Activated T-helper 9 cell treated with anti-CD3 and anti-CD28 coated beads, Interleukin-2, amount 50 U/mL, for 16 hours (primary cell): ENCODE measurements at places on chromosomes 1 and 21.

- no peak for DNase-seq
These were observed 65.0 kb downstream of the LRRC40 start for GRCh38 chr1:70140343-70140742.

DNA sequence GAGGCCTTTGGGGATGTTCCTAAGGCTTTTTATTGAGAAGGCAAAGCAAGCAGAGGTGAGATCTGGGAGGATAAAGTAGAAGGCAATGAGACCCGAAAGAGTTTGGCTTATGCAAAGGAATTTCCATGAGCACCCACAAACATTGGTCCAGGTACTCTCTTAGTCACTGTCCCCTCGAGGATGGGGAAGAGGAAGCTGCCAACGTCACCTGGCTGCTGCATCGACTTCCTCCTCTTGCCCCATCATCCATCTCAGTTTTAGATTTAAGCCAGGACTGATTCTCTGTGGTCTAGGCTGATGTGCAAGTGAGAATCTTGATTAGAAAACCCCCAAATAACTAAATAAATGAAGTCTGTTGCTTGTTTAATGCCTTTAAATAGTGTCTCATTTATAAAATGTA lies 28.7 kb downstream of the RUNX1 start:
- no peak for DNase-seq

- no peak for DNase-seq
These were observed 3.3 kb upstream of the F3 start for GRCh38 chr1:94544706-94545490.

GRCh38 chr1:242828199-242828598 lies 303.7 kb upstream of the PLD5 start:
- no peak for DNase-seq

- peak; percentile 61 for DNase-seq
These were observed 7.4 kb downstream of the EFNA4 start for GRCh38 chr1:155070721-155071569.

- DNase-seq: no peak
These were observed 51.6 kb downstream of the IRF2BP2 start for GRCh38 chr1:234558330-234558836.

- no peak for DNase-seq
These were observed 957.0 kb downstream of the AMY1C start for GRCh38 chr1:104706631-104707147.

GRCh38 chr1:209218981-209219380 lies 364.5 kb upstream of the CAMK1G start:
- DNase-seq: no peak

DNA sequence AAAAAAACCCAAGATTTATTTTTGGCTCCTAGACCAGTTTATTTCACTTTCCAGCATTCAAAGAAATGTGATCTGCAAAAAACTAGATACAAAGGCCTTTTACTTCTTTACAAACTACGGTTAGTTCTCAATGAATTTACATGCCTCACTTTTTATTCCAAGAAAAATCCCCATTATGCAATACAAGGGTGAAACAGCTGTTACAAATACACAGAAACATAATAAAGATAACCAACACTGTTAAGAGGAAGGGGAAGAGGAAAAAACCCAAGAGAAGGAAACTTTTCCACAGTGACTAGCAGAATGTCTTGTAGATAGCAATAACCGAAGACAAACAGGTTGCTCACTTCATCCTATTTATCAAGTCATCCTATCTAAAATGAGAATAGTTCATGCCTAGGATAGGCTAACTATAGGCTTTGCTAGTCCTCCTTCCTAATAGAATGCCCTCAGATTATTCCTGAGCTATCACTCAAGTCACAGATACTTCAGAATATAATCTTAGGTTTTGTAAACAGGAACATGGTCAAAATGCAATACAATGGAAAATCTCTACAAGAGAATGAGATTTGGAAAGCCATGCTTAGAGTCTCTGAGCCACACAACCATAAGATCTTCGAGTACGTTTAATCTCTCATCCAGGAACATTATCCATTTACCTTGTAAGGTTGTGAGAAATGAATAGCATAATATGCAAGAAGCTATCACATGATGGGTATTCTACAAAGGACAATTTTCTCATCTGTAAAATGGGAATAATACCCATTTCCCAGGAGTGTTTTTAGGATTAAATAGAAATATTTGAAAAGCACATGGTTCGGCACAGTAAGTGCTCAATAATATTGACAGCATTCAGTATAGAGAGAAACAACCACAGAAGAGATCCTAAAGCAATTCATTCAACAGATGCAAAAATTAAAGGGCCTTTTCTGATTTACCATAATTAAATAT lies 5.4 kb downstream of the PNRC2 start:
- no peak for DNase-seq

DNA sequence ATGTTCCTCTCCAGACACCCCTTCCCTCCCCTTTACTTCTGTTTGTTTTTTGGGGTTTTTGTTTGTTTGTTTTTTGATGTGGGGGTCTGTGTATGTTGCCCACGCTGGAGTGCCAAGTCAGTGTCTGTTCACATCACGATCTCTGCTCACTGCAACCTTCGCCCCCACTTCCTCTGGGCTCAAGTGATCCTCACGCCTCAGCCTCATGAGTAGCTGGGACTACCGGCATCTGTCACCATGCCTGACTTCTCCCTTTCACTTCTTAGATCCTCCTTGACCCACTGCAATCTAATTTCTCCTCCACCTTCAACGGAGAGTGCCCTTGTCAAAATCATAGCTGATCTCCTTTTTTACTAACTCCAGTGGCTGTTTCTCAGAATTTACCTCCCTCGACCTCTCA lies 100.7 kb upstream of the KIF26B start:
- no peak for DNase-seq
